ENCODE measurements at places on chromosomes 1 and 21. TPM values are rescaled to one million over a fixed set of nuclear protein-coding genes. Genes with fewer than 3 reads are reported as not detected.

- no peak for DNase-seq
Observed at GRCh38 chr1:245762396-245762910, 607.7 kb downstream of the KIF26B start.

The UBE2U gene
- not detected for total RNA-seq

The KRTAP7-1 gene
- total RNA-seq = not detected

The CDC42 gene
- 303 TPM for total RNA-seq

DNA sequence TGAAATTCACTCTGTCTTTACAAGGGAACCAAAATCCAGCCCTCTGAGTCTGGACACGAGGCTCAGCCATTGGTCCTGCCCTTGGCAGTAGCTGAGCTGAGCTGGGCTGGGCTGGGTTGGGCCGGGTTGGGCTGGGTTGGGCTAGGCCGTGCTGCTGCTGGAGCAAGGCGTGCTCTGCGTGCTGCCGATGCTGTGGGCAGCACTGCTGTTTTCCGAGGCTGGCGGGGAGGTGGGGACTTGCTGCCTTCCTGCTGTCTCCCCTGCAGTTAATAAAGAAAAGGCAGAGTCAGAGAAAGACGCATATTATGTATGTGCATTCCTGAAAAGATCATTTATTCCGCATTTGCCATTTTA is 182.9 kb downstream of the CDC7 start:
- no peak for DNase-seq

The URB1 gene
- total RNA-seq = 15.8 TPM

- DNase-seq = no peak
Observed at GRCh38 chr1:219159946-219160645, 13.6 kb upstream of the LYPLAL1 start.

GRCh38 chr1:68377098-68377497 is 72.7 kb downstream of the RPE65 start:
- no peak for DNase-seq

- no peak for DNase-seq
Observed at GRCh38 chr1:8203056-8203455, 114.9 kb upstream of the SLC45A1 start.

GRCh38 chr1:164618202-164618564 is 59.2 kb downstream of the PBX1 start:
- DNase-seq = no peak

The S100A8 gene
- total RNA-seq = 0.94 TPM

DNA sequence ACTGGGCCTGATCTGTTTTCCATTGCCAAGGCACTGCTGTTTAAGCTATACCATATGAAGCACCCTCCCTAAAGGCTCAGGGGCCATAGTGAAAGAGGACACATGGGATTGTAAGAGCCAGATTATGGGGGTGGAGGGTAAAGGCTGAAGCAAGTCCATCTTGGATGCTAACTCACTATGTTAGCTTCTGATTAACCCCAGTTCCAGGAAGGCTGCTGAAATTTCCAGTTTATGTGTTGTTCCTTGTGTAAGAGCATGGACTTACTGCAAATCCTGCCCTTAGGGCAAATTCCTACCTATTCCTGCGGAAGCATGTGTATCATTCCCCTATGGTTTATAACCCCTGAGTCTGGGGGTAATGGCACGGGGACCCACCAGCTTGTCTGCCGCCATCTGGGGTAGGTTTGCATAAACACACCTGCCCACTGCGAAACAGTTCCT is 91.8 kb upstream of the SERBP1 start:
- no peak for DNase-seq

GRCh38 chr1:232130815-232131480 is 499.0 kb downstream of the SIPA1L2 start:
- DNase-seq = no peak

- peak; percentile 41 for DNase-seq
Observed at GRCh38 chr1:23529146-23530086, 1.6 kb downstream of the E2F2 start.

The LCE1F gene
- not detected for total RNA-seq

DNA sequence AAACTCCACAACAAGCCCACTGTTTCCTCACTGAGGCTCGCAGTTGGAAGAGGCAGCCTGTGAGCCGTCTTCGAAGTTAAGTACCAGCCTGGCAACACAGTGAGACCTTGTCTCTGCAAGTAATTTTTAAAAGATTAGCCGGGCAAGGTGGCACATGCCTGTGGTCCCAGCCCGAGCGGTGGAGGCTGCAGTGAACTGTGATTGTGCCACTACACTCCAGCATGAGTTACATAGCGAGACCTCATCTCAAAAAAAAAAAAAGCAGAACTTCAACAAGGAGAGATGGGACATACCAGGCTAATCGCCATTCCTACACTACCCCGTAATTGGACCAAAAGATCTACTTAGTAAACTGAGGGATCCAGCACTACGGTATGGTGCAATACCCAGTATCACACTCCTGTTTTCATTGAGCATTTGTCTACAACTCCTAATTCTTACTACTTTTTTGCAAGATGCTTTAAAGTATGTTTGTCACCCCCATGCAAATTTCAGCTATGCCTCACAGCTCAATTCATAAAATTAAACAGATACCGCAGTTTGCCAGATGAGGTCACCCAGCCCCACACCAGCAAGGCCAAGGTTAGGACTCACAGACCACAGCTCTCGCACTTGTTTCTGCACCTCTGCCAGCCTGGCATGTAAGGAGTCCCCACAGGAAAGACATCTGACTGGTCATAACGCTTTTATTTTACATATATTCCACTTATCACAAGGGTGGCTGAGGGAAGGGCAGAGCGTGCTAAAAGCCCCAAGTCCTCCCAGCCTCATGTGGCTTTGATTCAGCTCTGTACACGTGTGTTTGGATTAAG is 21.0 kb downstream of the SDE2 start:
- no peak for DNase-seq

The TNFRSF8 gene
- 0.17 TPM for total RNA-seq

The STUM gene
- not detected for total RNA-seq

- peak; percentile 70 for DNase-seq
Observed at GRCh38 chr1:226738421-226738994, 574 bp downstream of the ITPKB start.

GRCh38 chr1:206472454-206472853 is 2.2 kb downstream of the IKBKE start:
- peak; percentile 53 for DNase-seq

DNA sequence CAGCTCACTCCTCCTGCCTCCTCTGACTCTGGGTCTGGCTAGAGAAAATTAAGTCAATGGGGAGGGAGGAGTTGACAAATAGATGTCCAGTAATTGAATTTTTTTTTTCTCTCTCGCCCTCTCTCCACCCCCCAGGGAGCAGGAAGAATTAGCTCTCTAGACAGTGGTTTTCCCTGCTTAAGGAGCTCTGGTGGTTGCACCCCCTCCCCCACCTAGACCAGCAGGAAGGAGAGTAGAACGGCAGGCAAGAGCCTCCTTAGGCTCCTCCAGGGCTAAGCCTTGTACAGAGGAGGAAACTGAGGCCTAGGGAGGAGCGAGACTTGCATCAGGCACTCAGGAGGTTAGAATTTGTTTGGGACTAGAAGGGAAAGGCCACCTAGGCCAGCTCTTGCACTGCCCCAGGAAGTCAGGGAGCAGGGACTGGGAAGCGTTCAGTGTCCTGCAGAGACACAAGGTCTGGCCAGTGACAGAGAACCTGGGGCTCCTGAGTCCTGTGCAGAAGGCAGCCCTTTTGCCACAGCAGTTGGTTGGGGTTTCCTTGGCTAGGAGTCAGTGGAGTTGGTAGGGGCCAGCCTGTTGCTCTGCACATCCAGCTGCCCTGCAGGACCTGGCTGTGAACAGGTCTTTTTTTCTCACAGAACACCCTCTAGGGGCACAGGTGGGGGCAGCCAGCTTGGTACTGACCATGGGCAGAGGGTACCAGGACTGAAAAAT is 49.5 kb upstream of the ACOT11 start:
- no peak for DNase-seq

The HPCAL4 gene
- 4.9 TPM for total RNA-seq

The FCER1A gene
- total RNA-seq = not detected

The ZBED6 gene
- 20.7 TPM for total RNA-seq

DNA sequence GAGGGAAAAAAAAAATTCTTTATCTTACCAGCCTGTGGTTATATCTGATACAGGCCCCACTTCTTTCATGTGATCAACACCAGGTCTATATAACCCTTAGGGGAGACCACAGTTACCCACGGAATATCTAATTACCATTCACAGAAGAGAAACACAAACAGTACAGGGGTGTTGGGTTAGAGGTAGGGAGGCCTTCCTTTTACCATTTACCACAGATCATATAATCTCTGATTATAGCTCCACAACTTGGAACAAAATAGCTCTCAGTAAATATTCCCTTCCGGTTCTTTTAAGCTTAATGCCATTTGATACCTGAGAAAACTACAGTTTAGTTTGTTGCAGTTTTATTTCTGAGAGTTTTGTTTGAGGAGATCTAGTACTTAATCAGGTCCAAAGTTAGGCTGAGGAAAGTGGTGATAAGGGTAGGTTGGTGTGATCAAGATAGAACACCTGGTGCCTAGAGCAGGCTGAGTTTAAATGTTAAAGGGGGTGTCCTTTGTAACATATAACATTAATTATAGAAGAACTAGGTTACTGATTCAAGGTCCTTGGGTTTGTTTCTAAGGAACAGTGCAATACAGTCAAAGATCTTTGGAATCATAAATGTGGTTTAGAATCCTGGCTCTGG is 14.1 kb downstream of the EPB41 start:
- no peak for DNase-seq

DNA sequence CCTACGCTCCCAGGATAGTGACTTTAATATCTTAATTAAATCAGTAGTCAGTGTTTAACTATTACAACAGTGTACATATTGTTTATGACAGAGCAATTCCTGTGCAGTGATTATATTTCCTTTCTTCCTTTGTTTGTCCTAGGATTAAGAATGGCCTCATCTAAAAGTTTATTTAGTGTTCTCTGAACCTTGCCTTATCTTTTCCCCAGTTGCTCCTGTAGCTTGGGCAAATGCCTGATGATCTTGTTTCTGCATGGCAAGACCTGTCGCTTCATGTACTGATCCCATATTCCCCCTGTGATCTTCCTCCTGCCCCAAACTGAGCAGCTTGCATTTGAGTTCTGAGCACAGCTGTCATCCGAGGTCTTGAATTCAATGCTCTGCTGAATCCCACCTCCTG is 69.1 kb upstream of the STUM start:
- DNase-seq = no peak

GRCh38 chr1:204676043-204676442 is 9.5 kb downstream of the LRRN2 start:
- DNase-seq = no peak

The GNAT2 gene
- not detected for total RNA-seq

GRCh38 chr1:117842408-117843170 is 86.8 kb downstream of the GDAP2 start:
- DNase-seq = no peak

DNA sequence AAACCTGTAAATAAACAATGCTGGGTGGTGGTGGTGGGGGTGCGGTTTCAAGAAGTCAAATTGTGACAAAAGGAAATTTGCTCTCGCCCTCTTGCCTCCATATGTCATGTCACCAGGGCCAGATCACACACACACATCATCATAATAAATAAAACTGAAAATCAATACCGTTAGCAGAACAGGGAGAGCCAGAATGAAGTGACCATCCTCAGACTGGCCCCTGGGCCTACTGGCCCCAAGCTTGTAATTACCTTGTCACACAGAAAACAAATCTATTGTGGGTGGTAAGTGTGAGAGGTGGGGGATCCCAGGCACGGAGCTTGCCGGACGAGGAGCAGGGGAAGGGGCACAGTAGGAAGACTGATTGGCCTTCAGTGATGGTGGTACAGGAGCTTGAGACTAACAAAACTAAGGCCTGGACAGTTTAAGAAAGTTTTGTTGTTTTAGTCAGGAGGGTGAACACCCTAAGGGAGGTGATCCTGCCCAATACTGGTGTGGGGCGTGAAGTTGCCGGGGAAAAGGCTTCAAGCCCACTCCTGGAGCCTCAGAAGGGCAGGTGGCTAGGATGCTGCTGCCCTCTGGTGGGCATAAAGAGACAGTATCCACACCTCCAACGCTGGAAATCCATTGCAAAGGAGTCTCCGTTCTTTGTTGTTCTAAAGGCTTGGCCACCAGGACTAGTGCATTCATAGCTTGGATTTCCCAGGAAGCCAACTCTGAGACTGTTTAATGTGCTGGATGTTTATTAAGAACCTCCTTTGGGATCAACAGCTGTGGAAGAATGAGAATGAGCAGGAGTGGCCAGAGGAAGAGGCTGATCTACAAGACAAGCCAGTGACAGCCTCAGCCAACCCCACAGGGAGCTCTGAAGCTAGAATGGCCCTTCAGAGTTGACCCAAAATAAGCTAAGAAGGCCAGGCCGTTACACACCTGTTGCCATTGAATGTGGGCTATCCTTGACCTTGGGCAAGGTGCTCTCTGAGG is 8.1 kb upstream of the C1orf216 start:
- DNase-seq = peak; percentile 42

The PLEKHN1 gene
- 3.0 TPM for total RNA-seq

The KIF17 gene
- total RNA-seq = not detected

The CLCA2 gene
- not detected for total RNA-seq

The BRINP3 gene
- total RNA-seq = not detected

DNA sequence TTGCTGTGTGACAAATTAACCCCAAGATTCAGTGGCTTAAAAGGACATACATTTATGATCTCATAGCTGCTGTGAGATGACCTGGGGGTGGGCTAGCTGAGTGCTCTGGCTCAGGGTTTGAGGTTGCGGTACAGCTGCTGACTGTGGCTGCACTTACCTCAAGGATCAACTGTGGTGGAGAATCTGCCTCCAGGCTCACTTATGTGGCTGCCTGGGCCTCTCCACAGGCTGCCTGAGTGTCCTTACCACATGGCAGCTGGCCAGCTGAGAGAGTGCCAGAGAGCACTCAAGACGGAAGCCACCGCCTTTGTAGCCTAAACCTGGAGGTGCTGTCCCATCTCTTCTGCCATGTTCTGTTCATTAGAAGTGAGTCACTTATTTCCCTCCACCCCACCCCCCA is 5.7 kb downstream of the LRRC71 start:
- peak; percentile 60 for DNase-seq

The SOAT1 gene
- 62.8 TPM for total RNA-seq

GRCh38 chr1:28265577-28265976 is 6.3 kb downstream of the SESN2 start:
- no peak for DNase-seq

DNA sequence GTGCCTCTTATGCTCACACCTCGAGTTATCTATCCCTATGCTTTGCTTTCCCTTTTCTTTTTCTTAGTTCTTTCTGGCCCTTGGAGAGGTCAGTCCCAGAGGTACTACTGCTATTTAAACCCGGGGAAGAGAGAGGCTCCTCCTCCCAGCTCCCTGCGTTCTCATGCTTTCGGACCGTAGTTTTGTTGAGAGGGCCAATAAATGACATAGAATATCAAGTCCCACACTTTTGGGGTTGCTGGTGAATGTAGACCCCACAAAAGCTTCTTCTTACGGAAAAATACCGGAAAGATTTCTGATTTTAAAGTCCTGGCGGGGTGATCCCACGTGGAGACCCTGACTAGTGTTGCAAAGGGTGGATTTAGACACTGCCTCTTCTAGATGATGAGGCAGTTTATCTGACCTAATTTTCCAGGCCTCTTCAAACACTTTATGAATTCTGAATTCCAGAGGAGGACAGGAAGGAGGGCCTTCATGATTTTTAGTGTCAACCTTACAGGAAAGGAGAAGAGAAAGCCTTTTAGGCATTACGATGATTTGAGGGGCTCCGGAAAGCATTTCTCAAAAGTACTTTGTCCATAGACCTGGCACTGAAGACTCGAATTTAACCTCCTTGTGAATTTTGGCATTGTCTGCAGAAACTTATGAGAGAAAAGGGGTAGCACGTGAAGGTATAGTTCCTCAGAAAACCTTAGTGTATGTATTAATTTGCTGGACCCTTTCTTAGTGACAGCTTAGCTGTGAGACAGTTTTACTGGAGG is 694 bp downstream of the TMEM167B start:
- DNase-seq = no peak

- DNase-seq = no peak
Observed at GRCh38 chr1:145997718-145998023, 1.3 kb upstream of the TXNIP start.
